ENCODE measurements at places on chromosomes 7 and 10. TPM values are rescaled to one million over a fixed set of nuclear protein-coding genes. Genes with fewer than 3 reads are reported as not detected.

PDGFA gene
- total RNA-seq: 35.9 TPM

SEMA3D gene
- 0.72 TPM for total RNA-seq

PRPF18 gene
- total RNA-seq: 30.1 TPM

GRCh38 chr10:79347894-79348639 is 798 bp downstream of the PPIF start:
- DNase-seq: peak; percentile 97

SPOCK2 gene
- total RNA-seq: 0.36 TPM

DNA sequence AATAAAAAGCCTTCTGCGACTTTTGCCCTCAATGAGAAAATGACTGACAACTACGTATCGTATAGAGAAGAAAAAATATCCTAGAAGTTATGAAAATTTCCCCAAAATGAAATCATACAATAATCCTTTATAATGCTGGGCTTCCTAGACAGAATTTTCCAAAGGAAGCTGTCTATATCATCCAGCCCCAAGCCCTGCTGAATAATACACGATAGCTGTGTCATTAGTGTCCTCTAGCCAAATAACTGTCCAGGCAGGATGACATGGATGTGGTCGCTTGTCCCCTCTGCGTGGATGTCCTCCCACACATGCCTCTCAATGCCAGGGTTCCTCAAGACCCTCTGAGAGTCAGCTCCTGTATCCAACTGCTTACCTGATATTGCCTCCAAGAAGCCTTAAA is 61.7 kb upstream of the ECHDC3 start:
- DNase-seq: no peak

DNA sequence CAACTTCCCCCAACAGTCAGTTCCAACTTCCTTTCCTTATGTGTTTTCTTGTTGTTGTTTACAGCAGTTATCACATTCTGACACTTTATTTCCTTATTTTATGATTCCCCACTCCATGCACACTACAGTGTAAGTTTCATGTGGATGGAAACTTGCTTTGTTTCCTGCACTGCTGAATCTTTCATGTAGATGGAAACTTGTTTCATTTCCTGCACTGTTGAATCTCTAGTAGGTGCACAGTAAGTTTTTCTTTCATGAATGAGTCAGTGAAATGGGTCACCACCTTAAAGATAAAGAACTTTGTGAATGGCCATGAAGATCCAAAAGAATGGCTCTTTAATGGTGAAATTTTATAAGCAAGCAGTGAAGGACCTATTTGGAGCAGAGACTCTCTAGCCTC is 61.4 kb downstream of the SHOC2 start:
- DNase-seq: no peak

NHLRC2 gene
- total RNA-seq: 16.2 TPM

GRCh38 chr7:99102361-99102760 is 41.5 kb downstream of the SMURF1 start:
- DNase-seq: peak; percentile 75

LRRC18 gene
- not detected for total RNA-seq

H2AZ2 gene
- total RNA-seq: 98.1 TPM

NXPH1 gene
- total RNA-seq: not detected

All from osteoblast (primary cell).